ENCODE measurements at places on chromosomes 11 and 22. TPM values are rescaled to one million over a fixed set of nuclear protein-coding genes. Genes with fewer than 3 reads are reported as not detected.

The FAM181B gene
- total RNA-seq = not detected

The KRTAP5-7 gene
- not detected for total RNA-seq

The TENM4 gene
- 0.19 TPM for total RNA-seq

The RASL10A gene
- not detected for total RNA-seq

The SCGB1A1 gene
- not detected for total RNA-seq

The TRIM5 gene
- 32.9 TPM for total RNA-seq

The OR52B2 gene
- total RNA-seq = not detected

The SLC7A4 gene
- total RNA-seq = not detected

The ZDHHC8 gene
- total RNA-seq = 8.6 TPM

The P2RX3 gene
- not detected for total RNA-seq

The ALG12 gene
- total RNA-seq = 10.4 TPM

The C11orf91 gene
- not detected for total RNA-seq

The PLEKHB1 gene
- total RNA-seq = 10.2 TPM

The PIK3IP1 gene
- 6.8 TPM for total RNA-seq

The GGTLC2 gene
- not detected for total RNA-seq

The TBX1 gene
- 7.4 TPM for total RNA-seq

The RIN1 gene
- 15.6 TPM for total RNA-seq

The OR2AG2 gene
- total RNA-seq = not detected

The SHISA8 gene
- total RNA-seq = not detected

The SLC43A1 gene
- 5.2 TPM for total RNA-seq

The VSIG10L2 gene
- not detected for total RNA-seq

The ANKK1 gene
- total RNA-seq = not detected

The TUB gene
- total RNA-seq = 6.0 TPM

The APOA4 gene
- total RNA-seq = not detected

The CCDC81 gene
- total RNA-seq = 0.41 TPM

The IL18 gene
- 68.3 TPM for total RNA-seq

The DEPDC7 gene
- total RNA-seq = 13.8 TPM

The TMEM191B gene
- total RNA-seq = not detected

The JRKL gene
- total RNA-seq = 5.9 TPM

The SLC6A5 gene
- total RNA-seq = not detected

The SCUBE1 gene
- total RNA-seq = not detected

The SYT12 gene
- not detected for total RNA-seq

Measured in A172 (cell line).